ENCODE measurements at places on chromosomes 7 and 10.

DNA sequence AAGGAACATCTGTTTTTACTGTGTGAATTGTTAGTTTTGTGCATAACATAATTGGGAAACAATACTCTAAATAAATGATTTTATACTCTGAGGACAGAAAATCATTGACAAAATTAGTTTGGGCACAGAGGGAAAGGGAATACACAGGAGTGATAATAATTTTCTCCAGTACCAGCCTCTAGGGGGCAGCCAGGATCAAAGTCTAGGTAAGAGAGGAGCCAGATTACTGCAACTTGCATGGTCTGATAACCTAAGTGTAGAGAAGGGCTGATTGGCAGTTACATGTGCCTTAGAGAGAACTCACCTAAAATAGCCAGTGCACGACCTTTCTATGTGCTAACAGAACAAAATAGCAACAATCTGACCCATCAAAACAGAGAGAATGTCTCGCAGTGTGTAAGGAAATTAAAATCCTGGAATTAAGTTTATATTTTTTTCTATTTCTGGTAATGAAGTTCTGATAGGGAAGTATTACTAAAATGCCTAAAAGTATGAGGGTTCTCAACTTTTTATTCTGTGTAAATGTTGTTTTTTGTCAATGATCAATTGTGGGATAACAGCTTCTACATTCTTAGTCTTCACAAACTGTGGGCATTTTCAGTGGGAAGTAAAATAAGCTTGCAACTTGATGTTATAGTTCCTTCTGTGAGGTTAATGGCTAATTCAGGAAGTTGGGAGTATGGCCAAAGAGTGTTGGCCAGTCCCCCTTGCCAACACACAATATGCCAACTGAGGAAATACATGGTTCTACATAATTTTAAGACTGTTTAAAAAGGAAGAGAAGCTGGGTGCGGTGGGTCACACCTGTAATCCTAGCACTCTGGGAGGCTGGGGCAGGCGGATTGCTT lies 66.4 kb downstream of the EXOC6 start:
- peak; percentile 37 for DNase-seq

DNA sequence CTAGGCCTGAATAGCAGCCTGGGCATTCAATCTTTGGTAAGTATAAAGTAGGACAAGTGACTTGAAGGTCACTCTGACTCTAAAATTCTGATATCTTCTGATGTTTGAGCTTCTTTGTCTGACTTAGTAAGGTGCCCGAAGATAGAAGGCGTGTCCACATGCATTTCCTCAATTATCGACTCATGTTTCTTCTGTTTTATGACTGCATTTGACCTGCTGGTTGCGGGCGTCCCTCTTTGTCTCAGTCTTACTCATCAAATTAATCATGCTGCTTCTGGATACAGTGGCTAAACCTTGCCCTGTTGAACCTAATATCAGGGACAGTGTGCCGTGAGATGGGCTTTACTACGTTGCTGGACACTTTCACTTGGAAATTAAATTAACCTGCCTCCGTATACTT lies 534.1 kb downstream of the SDK1 start:
- DNase-seq: no peak

DNA sequence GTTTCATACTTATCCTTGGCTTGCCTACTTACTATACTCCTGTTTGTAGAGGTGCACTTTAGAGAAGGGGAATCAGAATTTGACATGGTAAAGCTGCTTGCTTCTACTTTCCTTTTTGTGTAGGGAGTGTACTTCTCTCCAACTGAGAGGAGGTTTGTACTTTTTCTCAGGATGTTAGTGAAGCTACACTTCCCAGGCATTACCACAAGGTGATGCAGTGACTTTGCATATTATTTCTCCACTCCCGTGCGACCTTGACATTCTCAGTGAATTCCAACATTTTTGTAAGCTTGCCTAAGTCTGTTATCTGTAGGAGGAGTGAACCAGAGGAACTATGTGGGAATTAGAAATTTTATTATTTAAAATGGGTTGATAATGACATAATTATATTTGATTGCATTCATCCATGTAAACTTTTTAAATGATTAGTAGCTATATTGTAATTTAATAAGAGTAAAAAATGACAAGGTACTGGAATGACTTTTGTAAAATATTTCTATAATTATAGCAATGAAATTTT lies 5.2 kb downstream of the TAX1BP1 start:
- DNase-seq: no peak

DNA sequence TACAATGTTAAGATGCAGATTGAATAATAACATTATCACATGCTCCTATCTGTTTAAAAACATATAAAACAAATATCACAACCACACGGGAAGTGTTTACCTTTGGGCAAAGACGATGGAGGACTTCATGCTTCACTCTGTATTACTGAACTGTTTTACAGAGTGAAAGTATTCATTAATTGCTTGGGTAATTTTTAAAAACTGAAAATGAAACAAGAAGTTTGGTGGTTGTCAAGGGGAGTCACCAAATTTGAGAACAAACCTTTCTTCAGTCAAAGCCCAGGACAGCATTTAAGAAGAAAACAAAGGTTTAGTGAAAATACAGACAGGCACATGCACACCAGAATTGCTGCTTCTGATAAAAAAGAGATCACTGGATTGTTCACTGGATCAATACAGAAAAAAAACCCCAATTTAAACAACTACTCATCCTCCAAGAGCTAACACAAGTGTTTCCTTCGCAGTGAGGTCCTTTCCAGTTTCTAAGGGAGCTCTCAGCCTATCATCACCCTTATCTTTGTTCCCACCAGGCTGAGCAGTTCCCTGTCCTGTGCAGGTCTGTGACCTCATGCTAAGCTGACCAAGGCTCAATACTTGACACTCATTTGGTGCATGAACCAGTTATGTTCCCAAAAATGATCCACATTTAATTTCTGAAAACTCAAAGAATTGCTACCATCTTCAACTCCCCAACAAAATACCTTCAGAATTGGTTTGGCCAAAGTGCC lies 8.8 kb downstream of the PARP12 start:
- DNase-seq: no peak

DNA sequence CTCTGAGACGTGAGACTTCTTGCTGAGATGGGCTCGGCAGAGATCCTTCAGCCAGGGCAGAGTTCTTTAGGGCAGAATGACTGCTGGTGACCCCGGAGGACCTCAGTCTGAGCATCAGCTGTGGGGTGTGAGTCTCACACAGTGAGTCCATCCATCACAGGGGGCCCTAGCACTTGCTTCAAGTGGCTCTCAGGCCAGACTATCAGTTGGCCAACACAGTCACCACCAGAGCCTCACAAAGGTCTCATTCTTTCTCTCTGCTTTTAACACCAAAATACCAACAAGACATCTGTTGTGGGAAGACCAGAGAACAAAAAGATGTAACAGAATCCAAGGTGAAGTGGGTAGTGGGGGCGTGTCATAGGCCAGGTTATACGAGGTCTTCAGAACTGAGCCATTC lies 345.6 kb upstream of the NRP1 start:
- no peak for DNase-seq

GRCh38 chr10:128981881-128982615 lies 485.0 kb upstream of the MGMT start:
- DNase-seq: no peak

DNA sequence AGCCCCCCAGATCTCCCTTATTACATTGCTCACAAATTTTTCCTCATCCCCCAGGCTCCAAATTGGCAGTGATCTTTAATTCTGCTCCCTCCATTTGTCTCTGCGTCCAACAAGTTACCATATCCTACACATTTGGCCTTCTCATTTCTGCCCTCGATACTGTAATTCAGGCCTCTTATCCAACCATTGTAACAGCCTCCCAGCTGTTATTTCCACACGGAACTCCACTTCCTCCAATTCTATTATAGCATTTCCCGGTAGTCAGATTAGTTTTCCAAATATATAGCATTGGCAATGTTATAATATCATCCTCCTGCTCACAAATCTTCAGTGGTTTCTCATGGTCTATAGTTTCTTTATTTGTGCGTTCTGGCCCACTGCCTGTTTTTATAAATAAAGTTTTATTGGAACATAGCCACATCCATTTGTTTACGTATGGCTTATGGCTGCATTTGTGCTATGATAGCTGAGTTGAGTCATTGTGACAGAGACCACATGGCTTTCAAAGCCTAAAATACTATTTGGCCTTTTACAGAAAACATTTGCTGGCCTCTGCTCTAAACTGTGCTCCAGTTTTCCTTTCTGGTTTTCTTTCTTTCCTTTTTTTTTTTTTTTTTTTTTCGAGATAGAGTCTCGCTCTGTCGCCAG lies 126.5 kb upstream of the ZNF438 start:
- DNase-seq: no peak

DNA sequence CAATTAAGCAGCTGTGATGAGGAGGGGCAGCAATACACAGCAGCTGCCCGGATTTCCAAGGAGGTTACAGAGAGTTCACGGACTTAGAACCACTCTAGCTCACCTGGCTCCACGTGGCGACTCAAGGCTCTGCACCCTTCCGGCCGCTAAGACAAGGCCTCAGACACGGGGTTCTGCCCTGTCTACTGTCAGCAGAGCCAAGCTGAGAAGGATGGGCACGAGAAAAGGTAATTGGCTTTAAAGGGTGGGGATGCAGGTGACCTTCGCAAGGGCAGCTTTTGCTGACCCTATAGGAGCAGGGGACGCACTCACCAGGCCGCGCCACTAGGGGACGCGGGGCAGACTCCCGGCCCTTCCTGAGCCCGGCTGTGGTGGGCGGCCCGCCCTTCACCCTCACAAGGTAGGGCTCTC lies 152.4 kb downstream of the KIF20B start:
- no peak for DNase-seq

DNA sequence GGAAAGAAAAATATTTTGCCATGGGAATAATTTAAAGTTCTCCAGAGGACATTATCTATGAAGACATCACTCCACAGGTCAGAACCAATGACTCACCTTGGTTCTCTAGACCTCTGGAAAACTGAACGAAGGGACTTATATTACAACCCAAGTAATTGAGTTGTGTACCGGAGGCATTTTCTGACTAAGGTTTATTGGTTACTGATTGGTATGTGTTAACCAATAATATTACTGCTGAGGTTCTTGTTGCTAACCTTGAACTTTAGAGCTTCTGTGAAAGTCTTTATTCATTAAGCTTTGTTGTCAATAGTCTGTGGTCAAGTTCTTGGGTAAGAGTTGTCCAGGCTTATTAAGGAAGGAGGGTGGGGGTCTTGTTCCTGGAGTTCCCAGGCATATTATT lies 78.1 kb upstream of the MTPN start:
- DNase-seq: no peak

GRCh38 chr10:78954689-78955088 lies 114.1 kb upstream of the ZMIZ1 start:
- DNase-seq: no peak

DNA sequence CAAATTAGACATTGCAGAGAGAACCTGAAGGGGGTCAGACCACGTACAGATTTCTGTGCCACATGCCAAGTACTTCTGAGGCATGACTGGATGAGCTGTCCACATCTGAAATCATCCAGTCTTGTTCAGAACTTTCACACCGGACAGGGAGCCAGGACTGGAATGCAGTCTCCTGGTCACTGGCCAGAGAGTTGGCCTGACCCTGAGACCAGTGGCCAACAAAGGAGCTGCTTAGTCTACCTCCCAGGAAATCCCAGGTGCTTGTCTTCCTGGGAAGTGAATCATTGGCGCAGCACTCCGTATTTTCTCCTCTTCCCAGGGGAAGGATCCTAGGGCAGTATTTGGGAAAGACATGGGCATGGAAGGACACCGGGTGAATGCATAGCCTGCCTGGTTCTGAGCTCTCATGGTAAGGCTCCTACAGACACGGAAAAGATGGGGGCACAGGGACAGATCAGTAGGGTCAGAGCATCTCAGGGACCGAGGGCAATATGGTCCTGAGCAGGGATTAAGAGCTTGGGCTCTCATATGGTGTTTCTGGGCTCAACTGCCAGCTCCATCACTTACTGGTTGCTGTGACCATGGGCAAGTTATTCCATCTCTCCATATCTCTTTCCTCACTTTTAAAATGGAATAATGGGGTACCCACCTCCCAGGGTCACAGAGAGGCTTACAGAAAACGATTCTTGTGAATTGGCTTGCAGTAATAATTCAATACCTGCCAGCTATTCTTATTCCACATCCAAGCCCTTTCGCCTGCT lies 1.3 kb upstream of the SCD start:
- DNase-seq: no peak

DNA sequence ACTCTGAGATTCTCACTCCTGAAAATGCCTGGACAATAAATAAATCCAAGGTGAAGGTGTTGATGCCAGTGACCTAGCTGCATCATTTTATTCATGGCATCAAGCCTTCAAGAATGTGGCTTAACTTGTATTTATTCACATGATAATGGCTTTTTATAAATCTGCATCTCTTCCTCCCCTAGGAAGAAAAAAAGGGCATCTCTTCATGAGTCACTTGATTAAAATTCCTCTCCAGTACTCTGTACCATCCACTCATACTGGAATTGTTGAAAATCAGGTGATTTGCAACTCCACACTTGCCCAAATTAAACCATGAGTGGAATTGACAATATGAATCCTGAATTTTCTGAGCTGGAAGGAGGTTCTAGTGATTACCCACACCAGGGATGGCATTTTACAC lies 30.2 kb downstream of the PTPRE start:
- no peak for DNase-seq

DNA sequence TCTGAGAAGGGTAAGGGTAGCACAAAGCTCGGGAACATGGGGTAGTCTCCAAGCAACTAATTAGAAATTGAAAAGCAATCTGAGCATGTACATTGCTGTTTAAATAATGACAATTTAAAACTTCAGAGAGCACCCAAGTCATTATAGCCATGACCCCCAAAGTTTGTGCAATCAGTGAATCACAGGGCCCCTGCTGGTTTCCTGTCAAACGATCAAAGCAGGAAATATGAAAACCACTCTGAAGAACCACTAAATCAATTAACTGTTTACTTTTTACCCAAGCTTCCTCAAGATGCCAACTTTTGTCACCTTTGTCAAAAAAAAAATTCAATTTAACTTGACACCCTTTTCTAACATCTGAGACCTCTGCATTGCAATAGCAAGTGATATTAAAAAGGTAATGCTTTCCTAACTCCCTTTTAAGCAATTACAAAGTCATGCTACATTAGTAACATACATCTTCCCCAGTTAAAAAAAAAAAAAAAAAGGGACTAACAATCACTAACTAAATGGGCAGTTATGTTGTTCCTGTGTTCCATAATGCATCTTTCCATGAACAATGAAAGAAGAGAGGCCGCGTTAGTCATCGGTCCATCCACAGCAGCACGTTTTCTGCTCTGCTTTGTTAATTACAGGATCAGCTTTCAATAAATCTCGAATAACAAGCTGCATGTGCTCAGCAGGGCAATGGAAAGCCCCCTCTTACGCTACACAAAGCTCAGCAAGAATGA lies 80.6 kb downstream of the ETV1 start:
- no peak for DNase-seq

- no peak for DNase-seq
These were observed 20.7 kb downstream of the PLPP4 start for GRCh38 chr10:120477743-120478141.

- no peak for DNase-seq
These were observed 80.8 kb upstream of the MKX start for GRCh38 chr10:27826369-27826768.

DNA sequence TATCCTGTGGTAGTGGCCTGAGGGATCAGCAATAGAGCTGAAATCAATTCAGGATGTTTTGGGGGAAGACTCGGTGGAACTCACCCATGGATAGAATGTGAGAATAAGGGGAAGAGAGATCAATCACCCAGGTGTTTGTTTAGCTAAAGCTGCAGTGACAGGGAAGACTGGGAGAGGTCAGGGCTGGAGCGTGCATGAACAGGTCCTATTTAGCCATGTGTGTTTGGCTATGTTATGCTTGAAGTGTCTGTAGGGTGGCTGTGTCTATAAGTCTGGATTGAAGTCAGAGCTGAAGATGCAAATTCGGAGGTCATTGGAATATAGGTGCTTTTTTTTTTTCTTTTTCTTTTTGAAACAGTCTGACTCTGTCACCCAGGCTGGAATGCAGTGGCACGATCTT lies 4.6 kb downstream of the ATP6V1F start:
- DNase-seq: no peak

GRCh38 chr7:108838198-108838597 lies 268.5 kb downstream of the DNAJB9 start:
- no peak for DNase-seq

Data from lower leg skin (tissue), 4 donors.